ENCODE measurements at places on chromosomes 7 and 10.

GRCh38 chr10:18406136-18406535 is 245.3 kb downstream of the NSUN6 start:
- DNase-seq, result no peak

- no peak for DNase-seq
These were observed 40.9 kb downstream of the PTER start for GRCh38 chr10:16477757-16478156.

DNA sequence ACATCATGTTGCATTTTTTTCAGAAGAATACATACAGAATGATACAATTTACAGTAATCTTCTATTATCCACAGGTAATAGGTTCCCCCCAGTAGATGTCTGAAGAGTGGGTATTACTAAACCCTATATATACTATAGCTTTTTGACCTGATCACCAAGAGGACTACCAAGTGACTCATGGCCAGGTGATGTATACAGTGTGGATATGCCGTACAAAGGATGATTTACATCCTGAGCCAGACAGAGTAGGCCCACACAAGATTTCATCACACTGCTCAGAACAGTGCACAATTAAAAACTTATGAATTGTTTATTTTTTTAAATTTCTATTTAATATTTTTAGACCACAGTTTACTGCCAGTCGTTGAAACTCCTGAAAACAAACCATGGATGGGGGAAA is 70.6 kb downstream of the STEAP1B start:
- DNase-seq, result no peak

GRCh38 chr7:19999681-20000080 is 217.5 kb downstream of the MACC1 start:
- DNase-seq, result no peak

- DNase-seq, result no peak
These were observed 11.9 kb downstream of the RGR start for GRCh38 chr10:84256510-84257342.

DNA sequence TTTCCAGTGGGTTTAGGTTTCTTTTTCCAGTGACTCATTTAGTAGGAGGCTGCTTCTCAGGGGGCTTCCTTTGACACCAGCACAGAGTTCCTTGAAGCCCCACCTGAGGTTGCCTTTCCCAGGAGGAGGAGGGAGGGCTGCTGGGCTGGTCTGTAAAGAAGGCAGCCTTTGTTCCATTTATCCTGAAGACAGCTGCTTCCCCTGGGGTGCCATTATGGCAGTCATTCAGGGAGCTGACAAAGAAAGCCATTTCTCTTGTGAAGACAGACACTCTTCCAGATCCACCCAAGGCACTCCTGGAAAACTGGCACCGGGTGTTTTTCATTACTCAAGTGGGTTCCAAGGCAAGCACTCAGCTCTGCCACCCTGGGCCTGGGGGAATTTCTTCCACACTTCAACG is 54.0 kb downstream of the MTURN start:
- DNase-seq, result no peak

DNA sequence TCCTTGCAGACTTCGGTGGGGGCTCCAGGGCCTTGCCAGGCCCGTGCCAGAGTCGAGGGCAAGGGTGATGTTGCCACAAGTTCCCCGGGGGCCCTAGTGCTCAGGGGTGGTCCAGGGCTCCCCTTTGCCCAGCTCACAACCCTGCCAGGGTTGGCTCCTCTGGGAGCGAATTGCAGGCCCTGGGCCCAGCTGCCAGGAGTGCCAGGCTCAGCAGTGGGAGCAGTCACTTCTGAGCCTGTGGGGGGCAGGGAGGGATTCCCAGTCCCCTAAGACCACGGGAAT is 43.8 kb downstream of the TCERG1L start:
- no peak for DNase-seq

Measured in right renal pelvis (tissue), 4 donors.